Activated T-helper 17 cell treated with anti-CD3 and anti-CD28 coated beads, Interleukin-2, amount 50 U/mL, for 72 hours (primary cell): ENCODE measurements at places on chromosomes 7 and 10.
A peak's percentile ranks its signal among the peaks of the same experiment; 100 is the strongest.

- ATAC-seq = no peak
These were observed 38.5 kb downstream of the GARS1 start for GRCh38 chr7:30633223-30633622.

DNA sequence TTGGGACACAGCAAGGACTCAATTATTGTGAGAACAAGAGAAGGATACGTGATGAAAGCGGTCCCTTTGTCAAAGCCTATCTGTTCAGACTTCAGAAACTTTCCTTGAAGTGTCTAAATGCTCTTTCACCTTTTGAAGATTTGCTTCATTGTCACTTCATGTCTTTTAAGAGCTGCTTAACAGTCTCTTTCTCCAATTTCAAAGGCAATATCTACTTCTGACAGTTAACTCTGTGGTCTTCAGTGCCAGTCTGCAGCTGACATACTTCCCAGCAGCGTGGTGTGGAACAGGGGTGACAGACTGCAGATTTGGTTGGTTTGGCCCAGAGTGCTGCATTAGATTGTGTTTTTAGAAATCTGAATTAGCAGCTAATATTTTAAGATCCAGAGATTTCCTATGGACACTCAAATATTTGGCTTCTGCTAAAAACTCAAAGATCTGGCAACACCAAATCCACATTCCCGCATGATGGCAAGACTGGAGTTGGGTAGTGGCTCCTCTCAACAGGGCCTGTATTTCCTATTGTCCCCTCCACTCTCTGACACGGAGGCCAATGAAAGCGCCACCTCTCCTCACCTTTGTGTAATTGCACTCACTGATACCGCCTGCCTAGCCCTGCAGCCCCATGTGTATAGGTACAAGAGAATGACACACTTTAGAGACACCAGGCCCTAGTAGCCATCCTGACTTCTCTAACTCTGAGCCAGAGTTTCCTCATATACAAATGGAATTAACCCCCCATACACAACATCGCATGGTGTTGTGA lies 11.5 kb downstream of the SCRN1 start:
- no peak for ATAC-seq

DNA sequence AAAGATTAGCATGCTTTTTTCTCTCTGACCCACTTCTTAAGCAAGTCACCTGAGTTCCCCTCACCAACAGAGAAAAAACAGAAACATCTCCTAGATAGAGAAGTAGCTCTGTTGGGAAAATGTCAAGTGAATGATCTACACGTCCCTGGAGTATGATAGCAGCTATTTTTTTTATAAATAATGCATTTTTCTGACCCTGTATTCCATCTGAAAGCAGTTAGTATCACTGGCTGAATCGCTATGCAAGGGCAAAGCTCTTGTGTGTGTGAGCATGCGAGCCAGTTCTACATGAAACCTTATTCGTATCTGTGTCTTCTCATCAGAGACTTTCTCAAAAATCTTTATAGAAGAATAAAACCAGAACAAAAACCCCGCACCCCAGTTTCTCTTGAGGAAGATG lies 8.2 kb downstream of the ANKMY2 start:
- ATAC-seq = no peak

DNA sequence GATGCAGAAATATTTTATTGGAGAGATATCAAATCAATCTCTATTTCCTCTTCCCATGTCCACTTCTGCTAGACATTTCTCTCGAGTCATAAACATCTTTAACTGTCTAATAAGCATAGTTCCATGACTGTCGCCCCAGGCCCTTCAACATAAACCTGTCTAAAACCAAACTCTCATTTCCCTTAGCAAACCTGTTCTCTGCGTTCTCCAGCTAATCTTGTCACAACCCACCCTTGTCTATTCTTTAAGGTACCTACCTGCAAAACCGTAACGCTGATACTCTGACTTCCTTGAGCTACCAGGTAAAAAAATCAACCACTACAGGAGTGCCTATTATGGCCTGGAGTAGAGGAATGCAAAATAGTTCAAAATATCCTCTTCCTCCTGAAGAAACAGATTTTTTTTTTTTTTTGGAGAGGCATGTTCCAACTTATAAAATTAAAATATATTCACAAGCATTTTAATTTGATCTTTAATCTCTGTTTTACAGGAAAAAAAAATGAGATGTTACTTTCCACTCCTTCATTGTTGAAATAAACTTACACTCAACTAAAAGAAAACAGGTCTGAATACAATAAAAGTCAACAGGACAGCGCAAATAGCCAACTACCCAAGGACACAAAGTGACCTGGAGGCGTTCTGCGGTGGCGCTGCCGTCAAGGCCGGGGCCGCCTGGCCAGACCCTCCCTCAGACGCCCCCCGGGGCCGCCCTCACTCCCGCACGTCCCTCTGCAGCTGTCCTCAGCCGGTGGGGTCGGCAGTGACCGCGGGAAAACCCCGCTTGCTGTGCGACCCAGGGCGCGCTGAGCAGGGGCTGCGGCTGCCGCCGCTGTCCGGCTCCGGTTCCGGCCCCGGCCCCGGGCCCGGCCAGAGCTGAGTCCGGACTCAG lies 765 bp downstream of the SLC25A40 start:
- ATAC-seq = peak; percentile 3

DNA sequence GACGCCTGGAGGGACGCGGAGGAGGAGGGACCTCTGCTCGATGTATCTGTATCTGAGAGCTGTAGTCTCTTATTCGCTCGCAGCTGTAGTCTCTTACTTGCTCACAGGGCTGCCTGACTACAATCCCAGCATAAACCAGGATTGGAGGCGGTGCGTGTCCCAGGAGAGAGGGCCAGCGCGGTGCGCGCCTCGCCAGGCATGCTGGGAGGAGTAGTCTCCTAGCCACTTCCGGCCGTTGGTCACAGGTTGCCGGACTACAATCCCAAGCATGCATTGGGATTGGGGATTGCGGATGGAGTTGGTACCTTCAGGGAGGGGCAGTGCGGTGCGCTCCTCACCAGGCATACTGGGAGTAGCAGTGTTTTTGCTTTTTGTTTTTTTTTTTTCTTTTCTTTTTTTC lies 421.7 kb upstream of the NUPR2 start:
- no peak for ATAC-seq

DNA sequence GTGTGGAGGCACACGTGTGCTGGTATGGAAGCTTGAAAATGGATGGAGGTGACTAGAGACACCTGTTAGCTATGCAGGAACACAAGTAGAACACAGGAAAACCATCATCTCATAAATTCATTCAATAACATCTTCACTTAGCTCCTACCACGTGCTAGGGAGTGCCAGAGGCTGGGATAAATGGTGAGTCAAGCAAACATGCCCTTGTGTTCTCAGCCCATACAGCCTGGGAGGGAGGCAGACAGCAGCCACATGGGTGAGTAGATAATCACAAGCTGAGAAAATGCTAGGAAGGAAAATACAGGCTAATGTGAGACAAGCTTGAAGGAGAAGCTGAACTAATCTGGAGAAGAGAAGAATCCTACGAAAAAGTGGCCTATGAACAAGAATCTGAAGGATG lies 468.0 kb upstream of the ZMIZ1 start:
- ATAC-seq = no peak

DNA sequence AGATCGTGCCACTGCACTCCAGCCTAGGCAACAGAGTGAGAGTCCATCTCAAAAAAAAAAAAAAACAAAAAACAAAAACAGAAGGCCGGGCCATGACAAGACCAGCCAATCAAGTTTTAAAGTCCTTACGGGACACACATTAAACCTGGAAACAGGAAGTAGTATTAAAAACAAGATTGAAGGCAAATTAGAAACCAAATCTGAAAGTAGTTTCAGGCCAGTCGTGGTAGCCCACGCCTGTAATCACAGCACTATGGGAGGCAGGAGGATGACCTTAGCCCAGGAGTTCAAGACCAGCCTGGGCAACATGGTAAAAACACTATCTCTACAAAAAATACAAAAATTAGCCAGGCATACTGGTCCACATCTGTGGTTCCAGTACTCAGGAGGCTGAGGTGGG lies 18.1 kb downstream of the PSAP start:
- ATAC-seq = peak; percentile 31

- ATAC-seq = no peak
These were observed 9.9 kb downstream of the SMKR1 start for GRCh38 chr7:129512192-129512591.

GRCh38 chr7:116732788-116733694 lies 61.0 kb downstream of the MET start:
- no peak for ATAC-seq

GRCh38 chr7:155001756-155002410 lies 1.0 kb downstream of the PAXIP1 start:
- no peak for ATAC-seq

GRCh38 chr10:118116715-118117449 lies 70.1 kb upstream of the RAB11FIP2 start:
- ATAC-seq = no peak

GRCh38 chr10:122301055-122301810 lies 30.1 kb downstream of the BTBD16 start:
- peak; percentile 71 for ATAC-seq

DNA sequence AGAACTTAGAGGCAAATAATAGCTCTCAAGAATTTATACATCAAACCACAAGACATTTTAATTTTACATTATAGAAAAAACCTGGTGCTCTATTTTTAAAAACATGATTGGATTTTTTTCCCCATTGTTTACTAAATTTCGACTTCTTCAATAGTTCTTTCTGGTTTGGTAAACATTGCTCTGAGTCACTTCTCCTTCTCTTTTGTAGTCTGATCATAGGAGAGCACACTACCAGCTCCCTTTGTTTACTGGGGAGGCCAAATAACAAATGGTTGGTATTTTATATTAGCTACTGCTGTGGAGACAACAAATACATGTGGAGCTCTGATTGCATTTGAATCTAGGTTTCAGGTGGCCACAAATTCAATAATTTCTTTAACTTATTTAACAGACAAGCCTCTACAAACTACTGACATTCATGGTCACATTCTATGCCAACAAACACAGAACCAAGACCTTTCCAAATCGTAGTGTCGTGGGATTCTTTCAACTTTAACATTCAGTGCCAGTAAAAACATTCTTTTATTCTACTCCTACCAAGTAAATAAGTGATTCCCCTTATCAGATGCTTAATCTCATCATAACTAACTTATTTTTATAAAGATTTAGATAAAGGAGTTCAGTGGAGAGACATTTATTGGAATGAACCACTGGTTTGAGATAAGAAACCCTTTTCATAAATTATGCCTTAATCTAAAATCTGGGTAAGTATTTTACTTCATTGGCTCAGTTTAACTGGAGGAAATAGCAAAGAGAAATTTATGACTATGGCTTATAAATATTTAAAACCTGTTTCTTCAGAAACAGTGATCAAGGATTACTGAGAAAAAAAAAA lies 17.7 kb upstream of the FXYD4 start:
- ATAC-seq = no peak

- no peak for ATAC-seq
These were observed 182.1 kb downstream of the ARID5B start for GRCh38 chr10:62083412-62084267.

- ATAC-seq = no peak
These were observed 21.4 kb upstream of the SHH start for GRCh38 chr7:155833651-155834050.

DNA sequence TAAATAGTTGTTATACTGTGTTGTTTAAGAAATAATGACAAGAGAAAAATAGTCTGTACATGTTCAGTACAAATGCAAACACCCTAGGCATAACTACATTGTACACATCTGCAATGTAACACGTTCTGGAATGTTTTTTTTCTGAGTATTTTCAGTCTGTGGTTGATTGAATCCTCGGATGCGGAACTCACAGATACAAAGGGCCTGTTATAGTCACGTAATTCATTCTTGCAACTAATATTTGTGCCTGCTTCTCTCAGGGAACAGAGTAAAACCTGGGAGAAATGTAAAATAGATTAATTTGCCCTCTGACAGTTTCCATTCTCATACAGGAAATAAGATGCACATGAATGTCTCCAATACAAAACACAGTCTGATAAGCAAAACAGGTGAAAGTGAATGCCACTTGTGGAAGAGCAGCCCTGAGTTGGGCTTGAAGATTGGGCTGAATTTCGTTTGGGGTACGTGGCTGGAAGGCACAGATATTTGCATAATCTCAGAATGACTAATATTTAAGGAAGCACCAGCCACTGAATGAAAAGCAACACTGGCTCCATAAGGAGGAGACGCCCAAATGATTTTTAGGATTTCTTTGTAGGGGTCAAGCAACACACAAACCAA lies 19.1 kb downstream of the DENND2A start:
- no peak for ATAC-seq

DNA sequence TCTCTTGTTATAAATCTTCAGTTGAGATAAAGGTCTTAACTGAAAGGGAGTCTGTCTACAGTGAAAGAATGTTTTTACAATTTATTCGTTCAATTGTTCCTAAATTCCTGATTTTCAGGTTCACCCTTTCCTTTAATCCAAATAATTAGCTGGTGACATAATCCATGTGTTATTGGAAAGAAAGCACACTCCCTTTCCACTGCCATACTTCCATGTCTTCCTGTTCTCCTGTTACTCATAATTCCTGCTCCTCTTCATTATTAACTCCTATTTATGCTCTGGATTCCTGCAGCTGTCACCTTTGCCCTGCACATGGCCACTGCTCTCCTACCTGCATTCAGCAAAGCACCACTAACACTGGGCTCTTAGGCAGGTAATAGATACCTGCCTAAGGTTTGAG lies 40.0 kb upstream of the FAM3C start:
- no peak for ATAC-seq

DNA sequence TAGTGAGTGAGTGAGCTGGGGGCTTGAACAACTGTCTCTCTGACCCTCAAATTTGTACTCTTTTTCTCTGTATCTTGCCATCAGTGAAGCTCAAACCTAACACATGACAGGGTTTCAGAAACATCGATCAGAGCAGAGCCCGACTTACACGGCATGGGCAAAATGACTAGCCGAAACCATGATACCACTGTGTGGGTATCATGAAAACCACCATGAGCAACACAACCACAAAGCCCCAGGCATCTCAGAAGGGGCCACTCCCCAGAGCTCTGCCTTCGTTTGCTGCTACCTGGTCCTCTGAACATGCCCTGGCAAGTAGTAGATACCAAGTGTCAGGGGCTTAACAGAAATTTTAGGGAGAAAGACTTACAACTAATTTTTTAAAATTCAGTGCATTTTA lies 308.5 kb downstream of the WDR11 start:
- ATAC-seq = peak; percentile 75

DNA sequence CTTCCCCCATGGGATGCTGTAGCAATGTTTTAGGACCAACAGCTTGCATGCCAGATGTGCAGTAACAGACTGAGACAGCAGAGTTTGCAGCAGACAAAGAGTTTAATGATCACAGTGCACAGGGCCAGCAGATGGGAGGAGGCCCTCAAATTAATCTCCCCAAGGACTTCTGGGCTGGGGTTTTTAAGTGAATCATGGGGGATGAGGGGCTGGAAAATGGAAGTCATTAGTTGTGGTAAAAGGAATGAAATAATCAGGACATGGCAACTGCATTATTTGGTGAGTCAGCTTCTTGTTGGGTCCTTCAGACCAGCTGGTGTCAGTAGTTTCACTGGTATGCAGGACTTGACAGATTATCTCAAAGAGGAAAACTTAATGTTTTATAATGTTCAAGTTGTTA lies 12.6 kb upstream of the NRBF2 start:
- ATAC-seq = no peak
